Inflammatory macrophage (primary cell): ENCODE measurements at places on chromosomes 16 and 17.

GRCh38 chr16:51637770-51638094 lies 486.7 kb upstream of the SALL1 start:
- DNase-seq, result no peak

DNA sequence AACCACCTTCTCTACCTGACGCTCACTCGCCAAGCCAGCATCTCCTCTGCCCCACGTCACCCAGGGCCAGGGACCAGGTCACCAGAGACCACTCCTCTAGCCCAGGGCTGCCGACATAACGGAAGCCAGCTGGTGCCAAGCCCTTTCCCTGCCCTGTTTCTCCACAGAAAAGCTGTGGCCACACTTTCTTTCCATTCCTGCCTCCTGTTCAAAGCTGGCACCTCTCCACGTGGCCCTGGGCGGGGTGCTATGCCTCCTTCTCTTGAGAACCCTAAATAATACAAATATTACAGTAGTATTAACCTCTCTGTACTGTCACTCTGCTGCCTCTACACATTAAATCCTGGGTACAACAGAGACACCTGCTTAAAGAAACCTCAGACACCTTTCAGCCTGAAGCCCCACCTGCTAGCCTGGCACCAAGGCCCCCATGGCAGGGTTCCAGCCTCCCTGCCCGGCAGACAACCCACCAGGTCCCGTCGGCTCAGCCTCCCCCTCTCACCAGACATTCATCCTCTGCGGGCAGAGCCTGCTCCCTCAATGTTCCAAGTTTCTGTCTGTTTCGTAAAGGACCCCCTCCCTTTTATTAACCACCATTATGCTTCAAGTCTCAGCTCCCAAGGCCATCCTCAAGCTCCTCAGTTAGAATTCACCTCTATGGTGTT lies 62.3 kb downstream of the TIMM22 start:
- no peak for DNase-seq

- DNase-seq, result peak; percentile 21
Observed at GRCh38 chr17:43599835-43600234, 53.7 kb upstream of the ETV4 start.

DNA sequence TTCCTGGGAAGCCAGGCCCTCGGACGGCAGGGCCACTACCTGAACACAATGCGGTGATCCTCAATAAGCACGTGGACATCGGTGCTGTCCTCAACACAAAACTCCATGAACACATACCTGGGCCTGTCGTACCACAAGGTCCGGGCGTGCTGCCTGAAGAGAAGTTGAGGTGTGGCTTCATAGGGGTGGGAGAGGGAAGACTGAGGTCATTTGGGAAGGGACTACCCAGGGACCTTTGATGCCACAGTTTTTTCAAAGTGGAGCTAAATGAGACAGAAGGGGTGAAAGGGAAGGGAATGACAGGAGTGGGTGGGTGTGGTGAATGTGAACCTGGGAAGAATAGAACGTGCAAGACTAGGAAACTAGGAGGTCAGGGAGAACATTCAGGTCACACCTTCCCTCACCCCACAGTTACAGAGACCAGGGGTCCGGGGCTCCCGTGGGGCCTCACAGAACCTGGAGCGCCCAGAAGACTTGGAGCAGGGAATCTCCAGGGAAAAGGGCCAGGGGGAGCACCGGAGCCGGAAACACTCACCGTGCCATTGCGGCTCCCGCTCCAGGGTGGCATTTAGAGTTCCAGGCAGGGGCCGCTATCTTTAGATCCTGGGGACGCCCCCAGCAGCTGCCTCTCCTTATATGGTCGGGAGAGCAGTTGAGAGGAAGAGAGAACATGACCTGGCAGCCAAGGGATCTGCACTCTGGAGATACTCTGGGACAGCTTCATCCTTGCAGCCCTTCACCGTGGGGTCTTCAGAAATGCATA lies at the start of gene PTGES3L:
PTGES3L (minus strand) TSS at position 570 of the 763 bp plus-strand sequence; CDS start at position 543, 27 bp downstream.
- DNase-seq, result peak; percentile 2

DNA sequence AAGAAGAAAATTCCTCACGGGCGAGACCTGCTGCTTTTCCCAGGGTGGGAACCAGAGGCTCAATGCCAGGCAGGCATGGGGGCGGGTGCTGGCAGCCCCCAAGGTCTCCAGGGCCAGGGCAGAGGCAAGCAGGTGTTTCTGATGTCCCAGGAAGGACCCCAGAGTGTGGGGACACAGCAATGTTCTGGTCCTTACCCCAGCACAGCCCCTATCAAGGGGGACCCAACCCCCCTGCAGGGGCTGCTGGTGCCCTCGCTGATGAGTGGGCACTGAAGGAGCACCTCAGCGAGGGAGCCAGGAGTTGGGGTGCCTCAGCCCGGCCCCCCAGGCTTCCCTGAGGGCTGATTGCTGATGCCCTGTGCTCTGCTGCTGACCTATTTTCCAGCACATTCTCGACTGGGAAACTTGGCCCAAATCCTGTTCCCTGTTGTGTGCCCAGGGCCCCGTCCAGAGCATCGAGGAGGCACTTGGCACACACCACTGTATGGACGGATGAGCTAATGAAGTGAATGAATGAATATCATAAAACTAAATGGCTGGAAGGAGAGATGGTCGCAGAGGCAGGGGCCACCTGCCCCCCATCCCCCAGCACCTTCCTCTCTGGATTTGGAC lies 2.8 kb downstream of the DBNDD1 start:
- DNase-seq, result no peak

- DNase-seq, result no peak
Observed at GRCh38 chr16:49923411-49923810, 67.5 kb upstream of the ZNF423 start.

GRCh38 chr16:64657316-64658011 lies 464.4 kb downstream of the CDH11 start:
- no peak for DNase-seq

GRCh38 chr16:54873071-54873470 lies 57.6 kb upstream of the IRX5 start:
- DNase-seq, result no peak

DNA sequence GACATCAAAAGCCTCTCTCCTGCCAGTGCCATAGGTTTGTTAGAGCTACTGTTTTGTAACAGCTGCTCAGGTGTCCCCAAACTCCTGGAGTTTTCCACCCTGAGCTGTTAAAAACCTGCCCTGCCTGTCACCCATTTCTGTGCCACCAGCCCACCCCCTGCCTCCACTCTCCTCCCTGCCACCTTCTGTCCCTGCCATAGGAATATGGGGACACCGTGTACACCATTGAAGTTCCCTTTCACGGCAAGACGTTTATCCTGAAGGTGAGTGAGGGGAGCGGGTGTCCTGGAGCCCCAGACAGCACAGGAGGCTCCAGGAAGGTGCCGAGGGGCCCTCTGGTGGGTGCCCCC lies 5.2 kb upstream of the TCAP start:
- no peak for DNase-seq

DNA sequence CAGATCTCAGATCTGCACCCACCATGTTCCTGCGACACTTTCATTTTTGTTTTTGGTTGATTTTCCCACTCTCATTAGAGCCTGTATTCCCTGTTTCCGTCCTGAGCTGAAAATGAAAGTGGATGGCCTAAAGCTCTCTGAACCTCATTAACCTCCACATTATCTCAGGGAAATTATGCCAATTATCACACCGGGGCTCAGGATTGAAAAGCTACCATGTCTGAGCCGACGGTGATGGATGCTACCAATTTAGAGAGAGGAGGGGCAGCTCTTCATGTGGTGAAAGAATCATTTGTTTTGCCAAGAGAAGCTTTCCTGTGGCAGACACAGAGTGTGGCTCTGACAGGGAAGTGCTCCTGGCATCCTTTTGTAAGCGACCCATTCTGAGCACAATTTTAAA lies 410.4 kb upstream of the CDH11 start:
- no peak for DNase-seq

- no peak for DNase-seq
Observed at GRCh38 chr17:20143740-20144139, 134.6 kb downstream of the SPECC1 start.

- DNase-seq, result peak; percentile 13
Observed at GRCh38 chr17:8022360-8023003, 16.4 kb upstream of the ALOX15B start.
